SW 1271 (cell line): ENCODE measurements at places on chromosomes 3 and 15.
A peak's percentile ranks its signal among the peaks of the same experiment; 100 is the strongest.

GRCh38 chr3:172134352-172134751 lies 95.0 kb downstream of the FNDC3B start:
- DNase-seq = no peak

DNA sequence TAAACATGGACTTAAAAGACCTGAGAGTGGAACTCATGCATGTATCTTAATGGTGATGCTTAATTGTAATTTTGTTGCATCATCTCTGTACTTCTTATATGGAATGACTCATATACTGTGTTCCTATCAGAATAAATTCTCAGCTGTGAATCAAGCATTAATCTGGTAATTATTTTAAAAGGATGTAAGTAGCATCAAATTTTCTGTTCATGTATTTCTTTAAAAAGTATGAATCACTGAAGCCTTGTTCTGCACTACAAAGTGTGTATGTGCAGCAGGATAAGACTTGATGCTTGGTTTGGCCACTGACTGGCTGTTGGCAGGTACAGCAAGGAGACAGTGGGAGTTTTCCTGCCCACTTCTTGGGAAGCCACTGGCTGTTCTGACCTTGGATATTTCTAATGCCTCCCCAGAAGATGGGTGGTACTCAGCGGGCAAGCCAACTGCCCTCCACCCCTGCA lies 123.9 kb downstream of the ANO10 start:
- no peak for DNase-seq

DNA sequence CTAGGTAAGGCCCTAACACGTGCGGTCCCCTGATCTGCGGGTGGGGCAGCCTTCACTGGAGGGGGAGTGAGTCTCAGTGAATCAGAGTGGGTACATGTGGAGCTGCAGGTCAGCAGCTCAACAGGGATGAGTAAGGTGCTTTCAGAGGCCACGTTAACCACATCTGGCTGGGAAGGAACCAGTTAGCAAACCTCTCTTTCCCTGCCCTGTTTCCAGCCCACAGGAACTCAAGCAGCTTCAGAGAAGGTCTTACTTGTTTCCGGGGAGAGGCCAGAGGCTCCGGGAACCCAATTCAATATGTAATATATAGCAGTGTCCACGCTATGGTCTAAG lies 175.3 kb downstream of the XXYLT1 start:
- no peak for DNase-seq

- DNase-seq = no peak
Observed at GRCh38 chr15:100339999-100340398, 1.8 kb downstream of the ADAMTS17 start.

- DNase-seq = no peak
Observed at GRCh38 chr15:47136236-47136635, 581.1 kb upstream of the SEMA6D start.

GRCh38 chr15:77461486-77461885 lies 40.8 kb downstream of the HMG20A start:
- no peak for DNase-seq

GRCh38 chr3:179819379-179819778 lies 166.5 kb downstream of the USP13 start:
- no peak for DNase-seq

GRCh38 chr3:40464339-40465110 lies 7.4 kb downstream of the RPL14 start:
- DNase-seq = no peak

DNA sequence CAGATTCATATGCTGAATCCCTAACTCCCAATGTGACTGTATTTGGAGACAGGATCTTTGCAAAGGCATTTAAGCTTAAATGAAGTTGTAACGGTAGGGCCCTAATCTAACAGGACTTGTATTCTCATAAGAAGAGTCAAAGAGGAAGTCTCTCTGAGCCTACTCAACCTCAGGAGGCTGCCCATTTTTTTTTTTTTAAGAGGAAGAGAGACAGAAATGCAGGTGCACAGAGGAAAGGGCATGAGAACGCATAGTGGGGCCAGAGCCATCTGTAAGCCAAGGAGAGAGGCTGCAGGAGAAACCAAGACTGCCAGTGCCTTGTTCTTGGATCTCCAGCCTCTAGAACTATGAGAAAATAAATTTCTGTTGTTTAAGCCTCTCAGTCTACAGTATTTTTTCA lies 28.4 kb downstream of the ZNF860 start:
- DNase-seq = no peak

GRCh38 chr3:151219056-151219455 lies 16.0 kb upstream of the GPR171 start:
- peak; percentile 41 for DNase-seq

DNA sequence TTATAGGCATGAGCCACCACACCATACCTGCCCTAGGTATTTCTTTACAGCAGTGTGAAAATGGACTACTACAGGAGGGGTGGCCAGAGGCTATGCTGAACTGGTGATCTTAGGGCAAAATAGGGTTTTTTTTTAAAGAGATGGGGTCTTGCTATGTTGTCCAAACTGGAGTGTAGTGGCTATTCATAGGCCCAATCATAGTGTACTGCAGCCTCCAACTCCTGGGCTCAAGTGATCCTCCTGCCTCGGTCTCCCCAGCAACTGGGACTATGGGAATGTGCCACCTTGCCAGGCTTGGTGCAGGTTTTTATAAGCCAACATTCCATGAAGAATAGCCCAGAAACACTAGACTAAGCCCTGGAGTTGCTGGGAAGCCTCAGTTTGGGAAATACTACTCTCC lies 28.6 kb upstream of the TSC22D2 start:
- DNase-seq = no peak

- peak; percentile 55 for DNase-seq
Observed at GRCh38 chr15:74950078-74950908, 6.3 kb downstream of the RPP25 start.

DNA sequence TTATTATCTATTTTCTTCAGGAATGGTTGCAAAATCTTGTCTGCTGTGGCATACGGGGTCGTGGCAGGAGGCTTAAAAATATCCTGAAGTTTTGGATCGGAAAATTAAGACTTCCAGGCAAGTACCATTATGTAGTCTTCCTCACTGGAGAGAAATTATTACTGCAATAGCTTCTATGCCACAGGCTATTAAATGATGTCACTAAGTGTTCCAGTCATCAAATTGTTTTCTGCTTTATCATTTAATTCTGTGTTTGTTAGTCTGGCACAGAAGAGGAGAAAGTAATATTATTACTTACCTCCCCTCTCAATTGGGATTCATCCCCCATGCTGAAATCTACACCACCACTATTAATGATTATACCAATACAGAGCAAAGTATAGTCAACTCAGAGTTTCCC lies 378.2 kb upstream of the ALCAM start:
- DNase-seq = no peak

GRCh38 chr15:28246605-28247004 lies 75.4 kb downstream of the HERC2 start:
- no peak for DNase-seq

- DNase-seq = no peak
Observed at GRCh38 chr3:141116721-141117120, 65.6 kb downstream of the SPSB4 start.

DNA sequence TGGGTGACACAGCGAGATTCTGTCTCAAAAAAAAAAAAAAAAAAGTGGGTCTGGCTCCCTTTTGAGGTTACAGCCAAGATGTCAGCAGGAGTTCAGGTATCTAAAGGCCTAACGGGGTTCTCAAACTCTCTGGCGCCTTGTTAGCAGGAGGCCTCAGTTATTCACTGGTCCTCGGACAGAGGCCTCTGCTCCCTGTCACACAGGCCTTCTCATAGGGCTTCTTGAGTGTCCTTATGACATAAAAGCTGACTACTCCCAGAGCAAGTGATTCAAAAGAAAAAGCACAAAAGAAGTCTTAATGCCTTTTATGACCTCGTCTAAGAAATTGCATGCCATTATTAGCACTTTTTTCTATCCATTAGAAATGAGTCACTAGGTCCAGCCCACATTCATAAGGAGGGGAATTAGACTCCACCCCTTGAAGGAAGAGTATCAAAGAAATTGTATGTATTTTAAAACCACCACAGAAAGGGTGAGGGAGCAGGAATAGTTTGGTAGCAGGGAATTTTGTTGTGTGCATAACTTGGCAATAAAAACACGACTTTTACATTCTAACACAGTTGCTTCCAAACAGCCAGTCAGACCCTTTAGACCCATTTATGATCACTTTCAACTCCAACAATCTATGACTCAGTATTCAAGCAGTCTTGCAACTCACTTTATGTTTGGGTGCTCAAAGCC lies 90.3 kb downstream of the MEX3B start:
- no peak for DNase-seq

DNA sequence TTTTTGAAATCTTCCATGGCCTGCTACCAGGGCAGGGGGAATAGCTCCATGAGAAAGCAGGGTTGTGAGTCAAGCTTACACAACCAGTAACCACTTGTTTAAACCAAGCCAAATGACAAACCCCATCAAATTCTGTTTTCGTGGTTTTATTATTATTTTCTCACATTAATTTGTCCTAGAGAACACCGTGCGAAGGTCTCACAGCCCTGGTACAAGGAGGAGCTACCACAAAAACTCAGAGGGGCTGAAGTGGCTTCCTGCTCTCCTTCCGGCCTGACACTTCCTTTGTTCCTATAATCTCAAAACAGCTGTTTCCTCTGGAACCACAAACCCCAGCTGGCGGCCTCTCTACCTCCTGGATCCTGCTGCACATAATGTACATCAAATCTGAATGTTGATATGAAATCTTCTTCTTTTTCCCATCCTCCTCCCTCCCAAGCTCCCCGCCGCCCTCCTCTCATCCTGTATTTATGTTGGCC lies 375.9 kb downstream of the MCTP2 start:
- no peak for DNase-seq

DNA sequence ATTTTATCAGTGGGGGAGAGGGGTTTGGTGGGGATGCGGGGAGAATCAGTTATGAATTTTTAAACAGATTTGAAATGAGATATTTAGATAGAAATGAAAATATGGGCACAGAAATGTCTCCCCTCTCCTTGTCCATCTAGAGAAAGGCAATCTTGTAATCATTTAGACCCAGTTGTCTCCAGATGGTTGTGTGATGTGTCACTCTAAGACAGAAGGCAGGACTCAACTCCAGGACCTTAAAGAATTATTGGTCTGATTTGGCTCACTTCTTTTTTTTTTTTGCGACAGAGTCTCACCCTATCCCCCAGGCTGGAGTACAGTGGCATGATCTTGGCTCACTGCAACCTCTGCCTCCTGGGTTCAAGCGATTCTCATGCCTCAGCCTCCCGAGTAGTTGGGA lies 77.2 kb downstream of the EOMES start:
- DNase-seq = no peak

DNA sequence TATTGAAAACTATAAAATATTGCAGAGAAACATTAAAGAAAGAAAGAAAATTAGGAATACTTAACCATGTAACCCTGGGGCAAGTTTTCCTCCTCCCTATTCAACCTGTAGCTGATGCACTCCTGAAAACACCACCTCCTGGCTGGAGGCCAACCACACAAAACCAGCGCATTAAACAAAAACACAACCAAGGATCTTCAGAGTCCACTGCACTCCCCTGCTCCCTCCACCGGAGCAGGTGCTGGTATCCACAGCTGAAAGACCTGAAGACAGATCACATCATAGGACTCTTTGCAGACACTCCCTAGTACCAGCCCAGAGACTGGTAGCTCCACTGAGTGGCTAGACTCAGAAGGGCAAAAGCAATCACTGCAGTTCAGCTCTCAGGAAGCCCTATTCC lies 13.6 kb upstream of the ADAMTS17 start:
- DNase-seq = no peak

GRCh38 chr3:45950686-45951600 lies 7.7 kb downstream of the CXCR6 start:
- DNase-seq = no peak

- peak; percentile 58 for DNase-seq
Observed at GRCh38 chr3:133821767-133822638, 16.4 kb downstream of the SRPRB start.

- peak; percentile 46 for DNase-seq
Observed at GRCh38 chr3:147616998-147617619, 207.9 kb downstream of the ZIC1 start.

GRCh38 chr3:128763967-128764366 lies 38.0 kb downstream of the RAB7A start:
- no peak for DNase-seq

DNA sequence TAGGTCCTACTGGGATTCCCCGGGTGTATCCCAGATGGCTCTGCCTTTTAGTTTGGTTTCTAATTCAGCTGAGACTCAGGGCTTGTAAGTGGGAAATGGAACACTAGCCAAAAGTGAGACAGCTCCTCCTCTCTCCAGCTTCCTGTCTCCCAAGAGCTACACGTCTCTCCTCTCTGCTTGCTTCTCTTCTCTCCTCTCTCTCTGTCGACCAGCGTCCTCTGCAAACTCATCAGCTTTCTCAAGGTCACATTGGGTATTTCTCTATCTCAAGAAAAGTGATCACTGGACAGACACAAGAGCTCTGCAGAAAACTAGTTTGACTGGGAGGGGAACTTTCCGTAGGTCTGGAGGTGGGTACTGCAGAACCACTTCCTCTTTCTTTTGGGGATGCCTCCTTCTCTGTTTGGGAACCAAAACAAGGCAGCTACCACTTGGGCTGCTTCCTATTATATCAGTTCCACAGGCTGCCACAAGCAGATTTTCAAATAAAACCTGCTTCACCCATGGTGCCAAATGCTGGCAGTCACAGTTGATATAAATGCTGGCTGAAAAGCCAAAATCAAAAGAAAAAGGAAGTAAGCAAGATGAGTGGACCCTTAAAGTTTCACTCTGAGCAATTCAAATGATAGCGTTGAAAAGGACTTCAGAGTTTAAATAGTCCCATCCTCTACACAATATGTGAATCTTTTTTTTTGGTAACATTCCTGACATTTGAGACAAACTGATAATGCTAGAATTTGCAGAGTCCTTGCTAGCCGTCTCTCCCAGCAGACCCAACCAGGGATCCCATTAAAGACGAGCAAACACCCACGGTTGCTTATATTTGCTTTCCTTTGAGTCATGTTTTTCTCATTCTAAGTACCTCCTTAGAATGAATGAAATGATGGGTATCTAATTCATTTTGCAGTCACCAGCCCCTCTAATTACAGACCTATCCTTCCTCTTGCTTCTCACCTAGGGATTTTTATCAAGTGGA lies 7.2 kb upstream of the DYNC1LI1 start:
- DNase-seq = no peak

GRCh38 chr15:51129535-51130188 lies 35.0 kb upstream of the TNFAIP8L3 start:
- DNase-seq = no peak

DNA sequence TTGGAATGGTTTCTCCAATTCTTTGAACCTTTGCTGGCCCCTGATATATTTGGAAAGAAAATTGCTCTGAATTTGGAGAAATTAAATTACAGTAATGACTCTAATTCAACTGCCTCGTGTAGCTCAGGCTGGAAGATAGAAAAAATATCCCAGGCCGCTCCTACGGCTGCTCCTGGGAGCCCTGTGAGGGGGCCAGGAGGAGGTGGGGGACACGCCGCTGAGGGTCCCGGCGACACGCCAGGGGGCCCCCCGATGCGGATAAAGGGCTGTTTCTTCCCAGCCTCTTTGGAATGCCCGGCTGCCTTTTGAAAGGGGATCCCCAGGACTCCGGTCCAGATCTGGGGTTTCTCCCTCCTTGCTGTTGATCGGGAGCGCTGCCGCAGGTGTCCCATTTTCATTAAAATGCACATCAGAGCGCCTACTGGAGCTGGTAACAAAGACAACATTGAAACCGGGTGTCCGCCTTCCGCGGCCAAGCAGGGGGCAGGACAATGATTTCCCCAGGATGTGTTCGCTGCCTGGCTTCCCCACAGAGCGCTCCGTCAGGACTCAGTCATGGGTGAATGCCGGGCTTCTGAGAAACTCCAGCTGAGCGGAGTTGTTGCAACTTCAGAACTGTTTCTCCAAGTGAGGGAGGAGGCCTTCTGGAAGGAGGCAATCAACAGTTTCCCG lies 200.1 kb upstream of the KBTBD8 start:
- no peak for DNase-seq

- peak; percentile 52 for DNase-seq
Observed at GRCh38 chr15:89367485-89368451, 33.1 kb upstream of the POLG start.
